ENCODE measurements at places on chromosomes 2 and 18.

DNA sequence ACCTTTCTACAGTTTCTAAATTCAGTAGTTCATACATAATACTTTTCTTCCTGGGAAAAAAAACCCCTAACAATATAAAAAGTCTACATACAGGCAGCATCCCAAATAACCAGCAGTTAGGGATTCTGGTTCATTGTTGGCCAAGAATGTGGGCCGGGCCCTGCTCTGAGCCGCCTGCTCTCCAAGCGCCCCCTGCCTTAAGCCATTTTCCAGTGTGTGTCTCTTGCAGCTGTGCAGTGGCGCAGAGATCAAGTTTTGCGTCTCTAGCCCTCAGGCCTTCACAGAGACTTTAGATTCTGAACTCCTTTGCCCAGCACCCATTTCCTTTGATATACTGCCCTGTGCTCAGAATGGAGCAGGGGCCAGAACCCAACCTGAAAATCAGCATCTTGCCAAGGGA, 32.9 kb downstream of the RMC1 start:
- no peak for DNase-seq

DNA sequence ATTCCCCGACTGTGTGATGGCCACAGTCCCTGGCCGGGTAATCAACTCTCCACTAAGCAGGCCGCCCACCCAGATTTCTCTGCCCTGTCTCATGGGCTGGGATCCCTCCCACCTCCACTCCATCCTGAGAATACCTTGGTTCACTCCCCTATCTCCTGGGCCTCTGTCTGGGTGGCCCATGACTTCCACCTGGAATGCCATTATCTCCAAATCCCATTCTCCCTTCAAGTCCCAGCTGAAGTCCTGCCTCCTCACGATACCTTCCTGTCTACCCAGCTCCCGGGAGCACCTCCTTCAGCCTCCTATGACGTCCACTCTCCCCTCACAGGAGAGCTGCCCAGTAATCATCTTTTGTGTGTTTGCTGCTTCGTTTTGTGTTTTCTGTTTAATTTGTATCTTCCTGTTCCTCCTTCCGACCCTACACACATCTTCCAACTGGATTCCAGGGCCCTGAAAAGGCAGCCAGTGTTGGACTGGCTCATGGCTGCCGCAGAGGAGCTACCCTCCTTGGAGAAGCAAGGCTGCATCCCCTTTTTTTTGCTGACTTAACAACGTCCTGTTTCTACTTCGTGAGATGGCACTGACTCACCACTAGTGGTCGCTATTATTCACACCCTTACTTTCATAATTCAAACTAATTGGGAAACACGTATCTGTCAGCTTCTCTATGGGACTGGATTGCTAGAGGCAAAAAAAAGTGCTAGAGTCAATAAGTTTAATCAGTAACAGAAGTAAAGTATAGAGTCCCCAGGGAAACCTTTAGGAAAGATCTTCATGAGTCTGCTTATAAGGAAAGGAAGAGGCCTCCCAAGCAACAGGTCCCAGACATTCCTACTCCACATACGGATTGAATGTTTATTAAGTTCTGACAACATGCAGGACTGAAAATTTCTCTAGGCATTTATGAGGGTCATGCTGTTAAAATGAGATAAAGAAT, 171.9 kb upstream of the GATA6 start:
- DNase-seq = peak; percentile 15

- DNase-seq = no peak
Measured at GRCh38 chr2:217186152-217186551, 326.3 kb upstream of the TNP1 start.

- DNase-seq = no peak
Measured at GRCh38 chr2:145958611-145959010, 1438.7 kb upstream of the ZEB2 start.

DNA sequence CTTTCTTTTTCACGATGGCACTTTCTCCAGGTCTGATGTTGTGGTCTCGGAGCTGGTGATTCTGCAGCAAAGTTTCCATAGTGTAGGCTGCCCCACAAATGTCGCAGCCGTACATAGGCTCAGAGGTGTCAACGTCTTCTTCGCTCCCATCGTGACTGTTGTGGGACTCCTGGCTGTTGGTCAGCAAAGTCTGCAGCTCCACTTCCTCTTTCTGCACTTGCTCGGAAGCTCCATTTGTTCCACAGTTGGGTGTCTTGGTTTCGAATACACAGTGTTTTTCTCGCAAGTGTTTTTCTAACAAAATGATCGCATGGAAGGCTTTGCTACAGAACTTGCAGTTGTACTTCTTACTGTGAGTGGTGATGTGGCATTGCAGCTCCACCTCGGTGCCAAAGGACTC, 126.8 kb downstream of the ZNF521 start:
- no peak for DNase-seq

DNA sequence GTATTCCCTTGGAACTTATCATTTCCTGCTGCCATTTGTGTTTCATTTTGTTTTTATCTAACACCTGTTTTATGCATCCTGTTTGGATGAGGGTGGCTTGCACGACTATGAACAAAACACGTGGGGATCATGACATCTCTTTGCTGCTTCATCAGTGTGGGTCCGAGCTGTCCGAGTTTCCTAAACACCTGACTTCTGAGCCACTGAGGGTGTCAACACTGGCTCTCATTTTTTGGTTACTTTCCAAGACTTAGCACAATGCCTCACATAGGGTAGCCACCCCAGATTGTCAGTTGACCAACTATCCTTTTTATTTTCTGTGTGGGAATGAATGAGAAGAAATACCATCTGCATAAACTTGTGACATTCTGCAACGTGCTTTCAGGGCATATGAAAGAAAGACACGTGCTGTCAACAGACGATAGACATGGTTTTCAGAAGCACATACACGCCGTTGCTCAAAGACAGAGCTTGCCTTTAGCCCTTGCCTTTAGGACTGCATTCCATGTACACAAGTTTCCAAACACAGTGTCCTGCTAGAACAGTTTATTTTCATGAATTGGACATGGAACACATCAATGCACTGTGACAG, 166.7 kb downstream of the MYT1L start:
- no peak for DNase-seq

DNA sequence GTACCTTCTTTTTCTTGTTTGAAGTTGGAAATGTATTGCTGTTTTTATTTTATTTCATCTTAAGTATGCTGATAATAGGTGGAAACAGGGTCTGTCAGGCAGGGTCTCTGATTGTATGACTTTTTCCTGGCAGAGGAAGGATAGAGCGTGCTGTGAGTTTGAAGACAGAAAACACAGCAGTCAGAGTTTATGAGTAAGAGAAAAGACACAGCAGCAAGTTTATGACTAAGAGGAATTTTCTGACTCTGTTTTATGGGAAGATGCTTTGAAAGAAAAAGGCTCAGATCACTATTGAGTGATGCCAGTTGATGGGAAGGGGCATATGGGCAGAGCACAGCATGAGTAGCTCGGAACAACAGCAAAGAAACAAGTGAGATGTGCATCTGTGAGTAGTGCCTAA, 379.1 kb downstream of the MEIS1 start:
- no peak for DNase-seq

GRCh38 chr2:8578335-8579244, 103.3 kb upstream of the ID2 start:
- DNase-seq = no peak

GRCh38 chr18:6729247-6730091, at the start of gene ARHGAP28:
Gene ARHGAP28, plus strand, starts transcription at chr18:6729716. Its CDS starts 106 bp downstream, at chr18:6729822.
- DNase-seq = peak; percentile 4

DNA sequence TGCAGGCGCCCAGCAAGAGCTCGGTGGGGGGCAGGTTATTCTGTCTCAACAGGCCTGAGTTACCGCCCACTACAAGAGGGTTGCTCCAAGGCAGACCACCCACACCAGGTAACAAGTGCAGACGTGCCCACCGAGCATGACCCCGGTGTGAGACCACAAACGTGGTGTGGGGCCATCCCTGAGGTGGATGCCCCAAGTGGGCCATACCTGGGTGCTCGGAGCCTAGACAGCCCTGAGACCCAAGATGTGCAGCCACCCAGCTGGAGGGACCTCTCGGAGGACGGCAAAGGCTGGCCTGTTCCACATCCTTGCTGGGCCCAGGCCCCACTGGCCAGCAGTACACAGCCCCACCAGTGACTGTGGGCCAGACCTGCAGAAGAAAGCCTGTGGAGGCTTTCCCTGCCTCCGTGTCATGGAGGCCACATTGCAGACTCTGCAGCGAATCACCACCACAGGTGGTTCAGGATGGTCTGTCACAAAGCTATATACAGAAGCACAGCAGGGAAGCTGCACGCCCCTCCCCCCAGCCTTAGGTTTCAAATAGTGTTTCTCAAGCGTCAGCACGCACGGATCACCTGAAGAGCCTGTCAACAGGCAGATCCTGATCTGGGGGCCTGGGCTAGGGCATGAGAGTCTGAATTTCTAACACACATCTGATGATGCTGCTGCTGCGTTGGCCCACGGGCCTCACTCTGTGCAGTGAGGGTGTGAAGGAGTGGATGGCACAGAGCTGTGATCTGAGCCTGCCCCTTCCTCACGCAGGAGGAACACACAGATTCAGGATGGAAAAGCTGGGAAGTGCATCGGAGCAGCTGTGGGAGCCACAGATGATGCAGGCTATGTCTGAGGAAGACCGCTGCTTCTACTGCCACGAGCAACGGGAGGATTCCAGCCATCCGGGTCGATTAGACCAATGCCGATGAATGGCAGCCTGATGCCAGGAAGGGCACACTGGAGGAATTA, 96.8 kb downstream of the UXS1 start:
- no peak for DNase-seq

DNA sequence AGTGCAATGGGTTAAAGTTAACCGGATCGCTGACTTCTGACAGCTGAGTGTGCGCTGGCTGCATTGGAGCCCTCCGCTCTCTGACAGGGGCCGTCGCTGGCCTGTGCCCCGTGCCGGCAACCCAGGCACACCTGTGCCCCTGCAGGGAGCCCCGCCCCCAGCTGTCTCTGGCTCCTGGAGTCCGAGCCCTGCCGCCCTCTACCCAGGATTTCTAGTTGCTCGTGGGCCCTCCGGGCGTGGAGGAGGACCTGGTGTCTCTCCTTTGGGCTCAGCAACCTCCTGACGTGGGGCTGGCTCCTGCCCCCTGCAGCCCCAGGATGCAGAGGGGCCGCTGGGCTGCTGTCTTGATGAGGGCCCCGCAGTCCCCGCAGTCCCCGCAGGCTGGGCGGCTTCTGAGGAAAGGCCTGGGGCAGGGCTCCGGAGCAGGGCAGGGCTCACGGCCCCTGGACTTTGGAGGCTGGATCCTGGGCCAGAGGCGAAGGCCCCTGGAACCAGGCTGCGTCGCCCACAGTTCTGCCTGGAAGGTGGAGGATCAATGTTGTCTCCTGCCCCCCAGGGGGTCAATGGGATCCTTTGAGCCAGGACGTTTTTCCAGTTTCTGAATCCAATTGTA, 172.8 kb downstream of the RNF144A start:
- DNase-seq = no peak

- no peak for DNase-seq
Measured at GRCh38 chr2:198641161-198641560, 816.6 kb downstream of the SATB2 start.

GRCh38 chr2:100066246-100066645, 76.1 kb downstream of the AFF3 start:
- no peak for DNase-seq

DNA sequence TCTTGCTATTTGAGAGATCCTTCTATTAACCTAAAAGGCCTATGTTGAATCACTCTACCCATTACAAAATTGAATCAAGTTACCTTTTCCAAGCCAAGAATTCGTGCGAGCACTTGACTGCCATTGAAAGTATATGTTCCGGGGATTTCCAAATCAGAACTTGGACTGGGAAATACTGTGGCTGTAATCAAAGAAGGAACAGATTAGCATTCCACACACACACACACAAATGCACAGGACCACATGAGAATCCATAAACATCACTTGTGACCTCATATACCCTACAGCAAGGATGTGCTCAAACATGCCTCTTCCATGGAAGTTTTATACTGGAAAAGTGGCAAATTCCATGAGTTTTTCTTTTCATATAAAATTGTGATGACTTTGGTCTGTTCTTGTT, 86.0 kb downstream of the ABCA12 start:
- no peak for DNase-seq

DNA sequence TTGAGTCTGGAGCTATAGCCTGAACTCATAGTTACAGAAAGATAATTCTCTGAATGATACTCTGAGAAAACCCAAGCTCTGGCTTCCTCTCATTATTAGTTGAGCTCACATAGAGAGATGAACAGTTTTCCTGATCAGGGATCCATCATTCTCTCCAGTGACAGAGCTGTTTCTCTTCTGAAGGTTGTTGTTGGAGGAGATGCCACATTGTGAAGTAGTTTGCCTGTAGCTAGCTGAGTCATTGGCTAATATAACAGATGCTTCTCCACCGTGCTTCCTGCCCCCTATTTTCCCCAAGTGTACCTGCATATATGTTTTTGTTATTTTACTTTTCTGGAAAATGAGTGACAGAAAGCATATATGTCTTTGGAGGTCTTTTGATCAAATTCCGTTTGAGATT, 64.6 kb downstream of the OSBPL6 start:
- DNase-seq = no peak

DNA sequence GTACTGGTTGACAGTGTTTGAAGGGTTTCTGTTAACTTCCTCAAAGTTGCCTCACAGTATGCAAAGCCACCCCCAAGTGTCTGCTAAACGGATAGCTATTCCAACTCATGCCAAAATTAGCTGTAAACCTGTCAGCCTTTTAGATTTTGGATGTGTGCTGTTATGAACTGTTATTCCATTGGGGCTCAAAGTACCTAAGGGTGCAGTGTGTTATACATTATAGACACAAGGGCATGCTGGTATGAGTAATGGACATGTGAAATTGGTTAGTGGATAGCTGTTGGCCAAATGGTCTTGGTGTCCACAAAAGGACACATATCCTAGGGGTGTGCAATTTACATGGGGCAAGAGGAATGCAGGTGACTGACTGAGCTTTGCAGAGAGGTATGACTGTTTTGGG, 33.7 kb upstream of the CCBE1 start:
- no peak for DNase-seq

GRCh38 chr2:29601872-29602271, 319.5 kb downstream of the ALK start:
- no peak for DNase-seq

GRCh38 chr2:233153146-233153798, 93.1 kb downstream of the INPP5D start:
- no peak for DNase-seq

- DNase-seq = no peak
Measured at GRCh38 chr2:118577202-118577601, 270.2 kb downstream of the EN1 start.

DNA sequence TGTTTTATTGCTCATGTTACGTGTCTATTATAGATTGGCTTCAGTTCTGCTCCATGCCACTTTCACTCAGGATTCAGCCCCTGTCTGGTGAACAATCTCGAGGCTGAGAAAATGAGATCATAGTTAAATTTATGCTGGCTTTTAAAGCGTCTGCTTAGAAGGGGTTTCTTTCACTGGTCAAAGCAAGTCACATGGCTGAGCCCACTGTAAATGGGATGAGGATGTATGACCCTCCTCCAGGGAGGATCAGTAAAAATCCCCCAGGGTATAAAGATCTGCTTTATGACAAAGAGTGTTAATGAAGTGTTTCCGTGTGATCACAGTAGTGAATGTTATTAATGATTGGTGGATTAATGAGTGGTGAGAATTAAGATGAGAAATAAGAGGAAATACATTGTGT, 6.2 kb upstream of the PLCL1 start:
- no peak for DNase-seq

GRCh38 chr2:70832386-70832785, 3.2 kb downstream of the CD207 start:
- no peak for DNase-seq
